ENCODE measurements at places on chromosomes 7 and 10.

GRCh38 chr7:157268540-157268939 is 68.3 kb upstream of the DNAJB6 start:
- DNase-seq, result no peak

DNA sequence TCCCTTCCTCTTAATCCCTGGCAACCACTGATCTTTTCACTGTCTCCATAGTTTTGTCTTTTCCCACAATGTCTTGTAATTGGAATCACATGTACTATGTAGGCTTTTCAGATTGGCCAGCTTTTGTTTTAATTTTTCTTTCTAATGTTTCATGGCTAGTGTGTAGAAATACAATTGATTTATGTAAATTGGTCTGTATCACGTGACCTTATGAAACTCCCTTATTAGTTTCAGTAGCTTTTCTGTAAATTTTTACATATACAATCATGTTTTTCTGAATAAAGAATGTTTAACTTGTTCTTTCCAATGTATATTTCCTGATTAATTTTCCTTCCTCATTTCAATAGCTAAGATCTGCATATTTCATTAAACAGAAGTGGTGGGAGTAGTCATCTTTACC is 319.3 kb downstream of the MDFIC start:
- DNase-seq, result no peak

GRCh38 chr10:30510184-30510931 is 76.4 kb downstream of the MAP3K8 start:
- DNase-seq, result no peak

DNA sequence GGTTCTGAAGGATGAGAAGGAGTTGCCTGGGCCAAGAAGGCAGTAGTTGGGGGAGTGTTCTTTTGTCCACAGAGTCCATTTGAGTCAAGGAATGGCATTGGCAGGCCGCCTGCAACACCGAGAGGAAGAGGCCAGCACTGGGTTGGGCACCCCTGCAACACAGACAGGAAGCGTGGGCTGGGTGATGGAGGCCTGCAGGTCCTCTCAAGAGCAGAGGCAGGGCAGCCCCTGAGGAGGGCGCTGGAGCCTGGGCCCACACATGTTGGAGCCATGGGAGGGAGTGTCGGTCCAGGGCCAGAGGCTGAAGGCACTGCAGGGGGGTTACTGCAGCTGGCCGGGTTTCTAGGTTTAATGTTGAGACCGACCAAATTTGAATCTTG is 137.3 kb downstream of the PTPN20 start:
- DNase-seq, result no peak

GRCh38 chr10:664893-665292 is 24.6 kb downstream of the DIP2C start:
- no peak for DNase-seq

DNA sequence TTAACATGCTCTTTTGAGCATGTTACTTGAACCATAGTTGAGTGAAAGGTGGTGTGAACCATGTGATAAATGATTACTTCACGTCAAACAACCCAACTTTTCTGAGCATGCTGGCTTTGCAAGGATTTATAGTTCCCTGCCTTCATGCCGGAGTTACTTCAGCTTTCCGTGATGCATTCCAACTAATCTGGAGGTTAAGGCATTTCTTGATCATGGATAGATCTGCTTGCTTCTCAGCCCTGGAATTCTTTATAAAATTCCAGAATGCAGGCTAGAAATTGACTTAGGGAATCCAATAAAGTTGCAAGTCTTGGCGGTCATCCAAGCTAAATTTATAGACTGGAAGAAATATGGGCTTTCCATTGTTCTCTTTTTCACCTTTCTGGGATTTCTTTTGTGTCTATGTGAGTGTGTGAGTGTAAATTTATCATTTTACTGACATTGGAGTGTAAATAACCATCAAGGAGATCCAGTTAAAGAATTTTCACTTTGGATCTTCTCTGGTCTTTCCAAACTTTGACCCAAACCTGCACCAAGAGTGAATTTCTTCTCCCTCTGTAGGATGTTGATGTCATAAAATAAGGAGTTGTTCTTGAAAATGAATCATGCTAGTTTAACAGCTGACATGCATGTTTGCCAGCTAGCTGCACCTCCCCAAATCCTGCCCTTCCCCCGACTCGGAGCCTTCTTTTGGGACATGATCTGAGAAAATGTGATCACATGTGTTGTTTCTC is 289.0 kb downstream of the TWIST1 start:
- no peak for DNase-seq

DNA sequence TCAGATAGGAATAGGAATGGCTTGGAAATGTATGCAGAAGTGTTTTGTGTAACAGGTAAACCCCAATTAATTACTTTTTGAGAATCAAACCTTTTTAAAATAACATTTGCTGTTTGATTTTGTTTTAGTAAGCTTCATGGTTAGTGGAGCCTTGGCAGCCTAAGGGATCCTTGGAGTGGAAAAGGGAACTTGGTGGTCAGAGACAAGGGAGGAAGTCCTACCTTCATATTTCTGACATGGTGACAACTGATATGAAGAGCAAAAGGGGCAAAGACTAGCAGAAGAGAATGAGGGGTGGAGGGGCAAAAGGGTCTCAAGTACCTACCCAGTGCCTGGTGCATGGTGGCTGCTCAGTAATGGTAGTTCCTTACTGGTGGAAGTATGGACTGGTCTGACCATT is 32.3 kb downstream of the AHCYL2 start:
- no peak for DNase-seq

DNA sequence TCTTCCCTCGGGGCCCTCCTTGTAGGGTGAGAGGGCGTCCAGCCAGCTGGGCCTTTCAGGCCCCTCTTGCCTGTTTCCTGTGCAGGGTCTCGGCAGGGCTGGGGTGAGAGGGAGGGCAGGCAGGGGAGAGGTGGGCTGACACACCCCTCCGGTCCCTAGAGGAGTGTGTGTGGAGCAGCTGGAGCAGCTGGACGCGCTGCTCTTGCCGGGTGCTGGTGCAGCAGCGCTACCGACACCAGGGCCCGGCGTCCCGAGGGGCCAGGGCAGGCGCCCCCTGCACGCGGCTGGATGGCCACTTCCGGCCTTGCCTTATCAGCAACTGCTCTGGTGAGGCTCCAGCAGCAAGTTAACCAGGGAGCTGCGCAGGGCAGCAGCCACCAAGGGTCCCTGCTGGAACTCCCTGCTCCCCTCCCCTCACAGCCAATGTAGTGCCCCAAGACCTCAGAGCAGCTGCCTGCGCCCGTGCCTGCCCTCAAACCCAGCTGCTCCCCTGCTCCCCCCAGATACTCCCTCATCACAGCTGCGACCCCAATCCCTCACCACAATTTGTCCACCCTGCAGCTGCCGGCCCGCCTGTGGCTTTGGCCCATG is 15.7 kb upstream of the ZNF862 start:
- no peak for DNase-seq

DNA sequence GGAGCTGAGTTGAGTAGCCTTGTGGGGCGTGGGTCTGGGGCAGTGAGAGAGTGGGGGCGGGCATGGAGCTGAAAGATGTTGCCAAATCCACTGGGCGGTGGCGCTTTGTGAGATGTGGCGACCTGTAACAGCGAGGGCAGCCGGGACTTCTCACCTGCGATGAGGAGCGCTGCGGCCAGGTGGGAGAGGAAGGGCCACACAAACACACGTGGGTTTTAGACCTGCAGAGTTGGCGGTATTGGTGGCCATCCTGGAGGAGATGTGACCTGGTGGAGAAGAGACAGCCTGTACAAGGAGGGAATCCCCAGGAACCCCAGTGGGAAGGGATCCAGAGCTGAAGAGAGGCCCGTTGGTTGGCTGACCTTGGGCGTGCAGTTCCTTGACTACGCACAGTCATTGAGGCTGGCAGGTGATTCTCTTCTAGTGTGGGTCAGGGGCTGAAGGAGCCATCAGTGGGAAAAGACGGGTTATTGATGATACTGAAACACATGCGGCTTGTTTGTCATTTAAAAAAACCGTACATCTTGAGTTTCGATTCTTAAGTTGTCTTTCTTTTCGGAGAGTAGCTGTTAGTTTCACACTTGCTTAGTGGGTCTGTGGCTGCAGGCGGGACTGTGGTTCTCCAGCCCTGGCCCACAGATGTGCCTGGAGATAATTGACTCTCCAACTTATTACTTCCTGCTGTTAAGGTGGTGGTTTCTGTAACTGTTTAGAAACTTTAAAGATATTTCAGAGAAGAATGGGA is 2.4 kb downstream of the CHST12 start:
- DNase-seq, result no peak

DNA sequence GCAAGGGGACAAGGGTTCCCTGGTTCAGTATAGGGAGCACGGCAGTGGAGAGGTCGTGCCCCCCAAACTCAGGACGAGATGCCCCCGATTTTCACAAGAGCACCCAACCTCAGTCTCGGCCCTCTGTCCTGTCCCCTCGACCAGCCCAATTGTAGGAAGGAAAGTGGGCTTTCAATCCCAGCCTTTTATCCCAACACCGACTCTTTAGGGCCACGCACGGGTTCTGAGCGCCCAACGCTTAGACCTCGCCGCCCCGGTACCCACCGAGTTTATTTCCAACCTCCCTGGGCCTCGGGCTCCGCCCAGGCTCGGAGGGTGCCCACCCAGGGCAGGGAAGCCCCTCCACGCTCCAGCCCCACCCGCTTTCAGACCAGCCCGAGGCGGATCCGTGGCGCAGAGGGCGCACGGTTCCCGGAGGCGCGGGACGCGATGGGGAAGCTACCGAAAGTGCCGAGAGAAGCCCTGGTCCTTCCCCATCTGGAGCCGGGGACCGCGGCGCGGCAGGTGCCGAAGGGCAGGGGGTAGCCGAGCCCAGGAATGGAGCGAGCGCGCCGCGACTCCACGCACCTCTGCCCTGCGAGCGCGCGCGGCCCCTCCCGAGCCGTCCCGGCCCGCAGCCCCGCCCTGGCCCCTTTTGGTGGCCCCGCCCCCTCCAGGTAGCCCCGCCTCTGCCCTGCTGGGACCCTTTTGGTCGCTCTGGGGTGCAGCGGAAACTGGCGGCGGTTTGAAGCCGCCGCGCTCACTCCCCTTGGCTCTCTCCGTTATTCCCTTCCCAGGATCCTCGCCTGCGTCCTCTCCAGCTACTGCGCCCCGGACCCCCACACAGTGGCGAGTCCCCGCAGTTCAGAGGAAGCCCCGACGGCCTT is 20.4 kb downstream of the GRID2IP start:
- DNase-seq, result no peak

GRCh38 chr7:31418928-31419327 is 78.4 kb upstream of the NEUROD6 start:
- no peak for DNase-seq

GRCh38 chr10:52379287-52379686 is 65.2 kb downstream of the DKK1 start:
- DNase-seq, result no peak

DNA sequence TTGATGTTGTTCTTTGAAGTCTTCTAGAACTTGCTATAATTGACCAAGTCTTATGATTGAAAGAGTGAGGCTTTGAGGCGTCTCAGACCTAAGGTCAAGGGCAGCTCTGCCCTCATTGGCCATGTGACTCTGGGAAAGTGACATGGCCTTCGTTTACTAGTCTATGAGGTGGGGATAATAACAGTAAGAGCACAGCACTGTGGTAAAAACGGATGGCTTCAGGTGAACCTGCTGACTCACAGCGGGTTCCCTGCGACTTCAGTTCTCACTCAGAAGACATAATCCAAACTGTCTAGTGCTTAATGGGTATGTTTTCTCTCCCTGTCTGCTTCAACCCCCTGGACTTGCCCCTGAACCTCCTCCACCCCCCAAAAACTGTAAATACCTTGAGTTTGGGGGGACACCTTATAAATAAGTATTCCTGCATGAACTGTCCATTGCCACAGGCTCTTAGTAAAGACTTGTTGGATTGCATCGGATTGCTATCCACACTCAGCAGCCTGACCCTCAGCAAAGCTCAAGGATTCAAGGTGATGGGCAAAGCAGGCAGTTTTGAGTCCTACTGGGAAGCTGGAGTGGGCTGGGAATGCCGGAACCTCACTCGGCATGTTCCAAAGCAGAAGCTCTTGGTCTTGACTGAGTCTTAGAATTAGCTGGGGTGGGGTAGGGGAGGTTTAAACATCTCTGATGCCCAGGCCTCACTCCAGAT is 304.6 kb downstream of the KLF6 start:
- no peak for DNase-seq

- DNase-seq, result no peak
Observed at GRCh38 chr7:101879565-101879964, 62.1 kb downstream of the CUX1 start.

GRCh38 chr10:71719042-71719441 is 536 bp downstream of the C10orf105 start:
- DNase-seq, result peak; percentile 21

DNA sequence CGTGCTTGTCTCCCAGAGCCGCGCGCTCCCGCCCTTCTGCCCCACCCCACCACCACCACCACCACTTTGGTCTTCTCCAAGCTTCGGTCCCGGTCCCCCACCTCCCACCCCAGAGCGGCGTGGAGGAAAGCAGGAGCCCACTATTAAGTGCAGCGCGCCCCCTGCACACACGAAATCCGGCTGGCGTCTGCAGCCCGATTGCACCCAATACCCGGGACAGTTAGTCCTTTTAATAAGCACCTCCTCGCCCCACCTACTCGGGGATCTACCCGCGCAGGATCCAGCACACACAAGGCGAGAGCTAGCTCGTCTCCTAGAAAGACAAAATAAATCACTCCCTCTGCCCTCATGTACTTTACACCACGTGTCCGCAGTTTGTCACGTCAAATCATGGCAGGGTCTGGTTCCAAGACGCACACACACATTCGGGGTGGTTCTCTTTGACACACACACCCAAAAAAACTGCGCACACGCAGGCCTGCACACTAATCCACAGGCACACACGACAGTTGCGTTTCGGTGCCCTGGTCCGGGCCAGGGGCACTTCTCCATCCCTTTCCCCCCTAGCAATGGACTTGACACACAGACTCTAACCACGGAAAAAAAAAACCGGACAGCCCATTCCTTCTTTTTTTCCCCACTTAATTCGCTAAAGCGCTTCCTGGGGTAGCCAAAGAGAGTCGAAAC is 1.6 kb downstream of the SFMBT2 start:
- DNase-seq, result peak; percentile 49

DNA sequence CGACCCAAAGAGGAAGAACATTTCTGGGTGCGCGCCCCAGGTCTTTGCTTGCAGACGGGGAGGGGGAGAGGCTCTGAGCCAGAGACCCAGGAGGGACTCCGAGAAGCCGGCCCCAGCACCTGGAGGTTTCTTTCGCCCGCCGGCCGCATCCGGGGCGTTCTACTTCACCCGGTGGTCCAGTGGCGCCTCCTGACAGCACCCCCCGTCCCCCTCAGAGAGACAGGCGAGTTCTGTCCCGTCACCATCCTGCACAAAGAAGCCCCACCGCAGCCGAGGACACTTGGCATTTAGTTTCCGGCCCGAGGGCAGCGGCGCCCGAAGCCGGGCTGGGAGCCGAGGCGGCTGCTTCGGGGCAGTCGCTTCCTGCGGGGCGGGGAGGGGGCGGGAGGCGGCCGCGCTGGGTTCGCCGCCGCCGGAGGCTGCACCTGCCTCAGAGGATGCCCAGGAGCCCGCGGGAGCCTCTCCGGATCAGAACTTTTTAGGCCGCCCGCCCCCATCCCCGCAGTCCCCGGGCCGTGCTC is at the start of gene TMEM178B:
Gene TMEM178B, plus strand, starts transcription at position 424 of the 521 bp plus-strand sequence.
- no peak for DNase-seq

- no peak for DNase-seq
Observed at GRCh38 chr10:107589081-107589480, 424.6 kb upstream of the SORCS1 start.

DNA sequence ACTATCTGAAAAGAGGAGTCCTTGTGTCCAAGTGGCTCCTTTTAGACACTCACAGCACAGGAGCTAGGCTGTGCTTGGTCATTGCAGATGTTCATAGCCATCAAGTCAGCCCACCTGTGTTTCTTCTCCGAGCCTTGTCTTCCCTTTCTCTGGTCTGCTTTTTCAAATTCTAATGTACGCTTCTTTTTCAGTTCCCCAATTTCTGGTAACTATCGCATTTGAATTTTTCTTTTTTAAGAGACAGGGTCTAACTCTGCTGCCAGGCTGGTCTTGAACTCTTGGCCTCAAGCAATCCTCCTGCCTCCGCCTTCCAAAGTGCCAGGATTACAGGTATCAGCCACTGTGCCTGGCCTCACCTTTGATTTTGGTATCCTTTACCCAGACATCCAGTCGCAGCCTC is 18.9 kb downstream of the APBB1IP start:
- no peak for DNase-seq

Data from substantia nigra (tissue), 51 donors.